ENCODE measurements at places on chromosomes 5 and 9.
A peak's percentile ranks its signal among the peaks of the same experiment; 100 is the strongest.

DNA sequence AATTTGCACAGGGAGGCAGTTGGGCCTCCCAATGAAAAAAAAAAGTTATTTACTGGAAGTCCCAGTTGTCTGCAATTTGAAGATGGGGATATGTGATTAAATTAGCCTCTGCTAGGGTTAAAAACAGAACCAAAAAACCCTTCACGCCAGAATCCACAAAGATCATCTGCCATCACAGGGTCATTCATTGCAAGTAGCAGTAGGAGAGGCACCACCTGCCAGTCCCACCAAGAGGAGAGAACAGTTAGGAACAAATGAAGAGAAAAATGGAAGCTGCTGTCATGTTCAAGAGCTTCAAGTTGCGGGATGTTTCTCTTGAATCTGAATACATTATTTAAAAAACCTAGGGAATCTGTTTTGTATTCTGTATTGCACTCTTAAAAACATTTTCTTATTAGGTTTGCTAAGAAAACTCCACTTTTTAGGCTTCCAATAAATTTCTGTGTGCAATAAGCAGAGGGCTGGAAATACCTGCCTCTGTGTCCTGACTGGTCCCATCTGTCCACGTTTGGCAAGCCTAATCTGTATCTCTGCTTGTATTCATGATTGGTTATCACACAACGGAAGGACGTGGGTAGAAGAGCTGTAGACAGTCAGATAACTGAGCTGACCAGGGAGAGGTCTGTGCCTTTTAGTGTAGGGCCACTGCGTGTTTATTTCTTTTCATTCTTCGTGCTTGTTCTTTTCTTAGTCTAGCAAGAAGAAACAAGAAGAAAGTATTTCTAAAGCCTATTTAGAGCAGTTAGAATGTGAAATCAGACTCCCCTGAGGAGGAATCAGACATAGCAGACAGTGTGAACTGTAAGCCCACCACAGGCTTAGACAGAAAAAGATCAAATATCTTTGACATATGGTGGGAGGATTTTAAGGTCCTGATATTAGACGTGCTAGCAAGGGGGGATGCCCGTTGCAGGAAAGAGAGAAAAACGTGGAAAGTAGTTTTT, 630.6 kb upstream of the SEMA6A start:
- DNase-seq, result no peak

DNA sequence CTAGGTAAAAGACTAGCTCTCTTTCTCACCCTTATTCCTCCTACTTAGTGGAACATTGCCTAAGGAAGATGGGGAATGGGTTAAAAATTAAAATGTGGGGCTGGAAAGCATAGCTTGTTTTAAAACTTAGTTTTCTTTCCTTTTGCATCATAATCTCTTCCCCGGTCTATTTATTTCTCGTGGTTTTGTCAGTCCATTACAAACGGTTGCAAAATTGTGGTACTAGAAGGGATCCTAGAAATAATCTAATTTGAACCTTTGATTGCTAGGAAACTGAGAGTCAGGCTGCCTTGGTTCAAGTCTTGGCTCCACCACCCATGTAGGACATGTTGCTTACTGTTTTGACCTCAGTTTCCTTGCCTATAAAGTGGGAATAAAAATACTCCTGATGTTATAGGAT, 1.3 kb downstream of the IL31RA start:
- no peak for DNase-seq

DNA sequence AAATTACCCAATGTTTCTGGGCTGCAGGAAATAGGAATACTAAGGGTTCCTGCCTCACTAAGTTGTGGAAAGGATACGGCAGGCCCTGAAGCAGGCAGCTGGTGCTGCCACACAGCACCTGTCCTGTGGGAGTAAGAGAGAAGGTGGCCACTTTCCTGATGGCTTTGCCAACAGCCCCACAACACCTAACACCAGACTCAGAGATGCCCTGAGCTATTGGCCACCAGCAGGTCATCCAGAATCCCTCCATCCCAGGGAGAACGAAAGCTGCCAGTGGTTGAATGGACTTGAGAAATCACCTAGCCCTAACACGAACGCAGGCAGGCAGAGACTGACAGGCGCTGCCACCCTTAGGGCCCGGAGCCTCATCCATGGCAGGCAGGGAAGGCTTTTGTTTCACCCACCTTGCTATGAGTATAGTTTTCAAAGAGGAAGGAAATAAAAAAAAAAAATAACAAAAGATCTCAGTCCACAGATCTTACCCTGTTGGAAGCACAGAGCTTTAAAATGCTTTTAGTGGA, 82.2 kb downstream of the DCP2 start:
- DNase-seq, result no peak

DNA sequence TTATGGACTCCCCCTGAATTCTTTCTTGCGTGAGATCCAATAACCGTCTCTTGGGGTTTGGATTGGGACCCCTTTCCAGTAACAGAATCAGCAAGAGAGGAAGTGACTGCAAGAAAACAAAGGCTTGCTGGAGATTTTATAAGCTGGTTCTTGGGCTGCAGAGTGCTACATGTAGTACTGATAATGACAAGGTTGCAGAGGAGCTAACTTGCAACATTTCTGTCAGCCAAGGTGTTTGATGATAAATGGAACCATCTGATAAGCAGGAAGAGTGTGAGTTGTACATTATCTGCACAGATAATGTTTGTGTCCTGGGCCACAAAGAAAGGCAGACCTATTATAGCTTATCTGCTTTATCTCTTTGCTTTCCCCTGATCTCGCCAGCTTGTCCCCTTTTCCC, 37.1 kb downstream of the DNAJB5 start:
- DNase-seq, result no peak

- no peak for DNase-seq
These were observed 273.9 kb downstream of the ELAVL2 start for GRCh38 chr9:23551929-23552707.

GRCh38 chr5:73630765-73631164, 4.8 kb downstream of the ARHGEF28 start:
- no peak for DNase-seq

- DNase-seq, result no peak
These were observed 178.5 kb upstream of the SLC24A2 start for GRCh38 chr9:19967216-19967887.

GRCh38 chr5:38453506-38453905, 102.9 kb downstream of the LIFR start:
- peak; percentile 76 for DNase-seq

DNA sequence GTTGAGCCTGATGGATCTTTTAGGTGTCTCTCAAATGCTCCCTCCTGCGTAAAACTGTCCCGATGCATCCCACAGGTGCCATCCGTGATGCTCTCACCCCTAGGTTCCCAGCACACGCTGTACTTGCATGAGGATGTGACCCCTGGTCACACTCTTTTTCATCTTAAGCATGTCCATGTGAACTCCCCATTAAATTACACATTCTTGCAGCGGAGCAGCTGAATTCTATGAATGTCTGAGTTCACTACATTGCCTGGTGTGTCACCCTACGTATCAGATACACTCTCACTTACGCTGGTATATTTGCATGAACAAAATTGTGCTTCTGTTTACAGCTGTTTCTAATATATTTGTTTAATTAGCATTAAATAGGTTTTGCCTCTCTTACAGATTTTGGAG, 105.3 kb upstream of the RETREG1 start:
- no peak for DNase-seq
